ENCODE measurements at places on chromosomes 1 and 21.

- no peak for DNase-seq
These were observed 25.9 kb upstream of the GNPAT start for GRCh38 chr1:231214918-231215680.

DNA sequence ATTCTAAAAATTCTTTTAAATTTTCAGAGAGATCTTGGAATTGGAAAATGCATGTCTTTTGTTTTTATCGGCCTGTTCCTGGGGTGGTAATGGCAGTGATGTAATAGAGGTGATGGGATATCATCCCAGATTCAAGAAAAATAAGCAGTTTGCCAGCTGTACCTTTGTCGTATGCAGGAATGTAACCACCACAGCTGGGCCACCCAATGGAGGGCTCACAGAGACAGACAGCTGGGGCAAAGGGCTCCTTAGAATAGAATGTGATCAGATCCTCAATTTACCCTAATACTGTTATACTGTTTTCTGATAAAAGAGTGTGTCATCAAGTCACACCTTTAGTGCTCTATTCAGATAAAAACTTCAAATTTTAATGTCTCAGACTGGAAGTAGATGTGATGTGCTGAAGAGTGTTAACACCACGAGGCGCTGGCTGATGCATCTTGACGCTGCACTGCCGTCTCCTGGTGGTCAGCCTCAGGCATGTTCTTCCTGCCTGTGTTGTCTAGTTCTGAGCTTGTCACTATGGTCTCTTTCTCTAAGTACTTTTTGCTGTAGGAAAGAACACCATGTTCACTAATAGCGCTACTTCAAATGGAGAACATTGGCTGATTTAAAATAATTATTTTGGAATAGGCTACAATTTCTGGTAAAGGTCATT is 78.8 kb downstream of the C1orf21 start:
- peak; percentile 60 for DNase-seq

- DNase-seq: no peak
These were observed 121.9 kb upstream of the BMP8A start for GRCh38 chr1:39369565-39369964.

- no peak for DNase-seq
These were observed 243.2 kb upstream of the RAB4A start for GRCh38 chr1:229027622-229028182.

DNA sequence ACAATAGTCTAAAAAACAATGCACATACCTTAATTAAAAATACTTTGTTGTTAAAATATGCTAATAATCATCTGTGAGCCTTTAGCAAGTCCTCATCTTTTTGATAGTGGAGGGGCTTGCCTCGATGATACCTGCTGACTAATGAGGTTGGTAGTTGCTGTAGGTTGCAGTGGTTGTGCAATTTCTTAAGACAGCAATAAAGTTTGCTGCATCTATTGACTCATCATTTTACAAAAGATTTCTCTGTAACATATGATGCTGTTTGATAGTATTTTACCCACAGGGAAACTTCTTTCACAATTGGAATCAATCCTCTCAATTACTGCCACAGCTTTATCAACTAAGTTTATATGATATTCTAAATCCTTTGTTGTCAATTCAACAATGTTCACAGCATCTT is 7.6 kb downstream of the C1orf87 start:
- DNase-seq: no peak

DNA sequence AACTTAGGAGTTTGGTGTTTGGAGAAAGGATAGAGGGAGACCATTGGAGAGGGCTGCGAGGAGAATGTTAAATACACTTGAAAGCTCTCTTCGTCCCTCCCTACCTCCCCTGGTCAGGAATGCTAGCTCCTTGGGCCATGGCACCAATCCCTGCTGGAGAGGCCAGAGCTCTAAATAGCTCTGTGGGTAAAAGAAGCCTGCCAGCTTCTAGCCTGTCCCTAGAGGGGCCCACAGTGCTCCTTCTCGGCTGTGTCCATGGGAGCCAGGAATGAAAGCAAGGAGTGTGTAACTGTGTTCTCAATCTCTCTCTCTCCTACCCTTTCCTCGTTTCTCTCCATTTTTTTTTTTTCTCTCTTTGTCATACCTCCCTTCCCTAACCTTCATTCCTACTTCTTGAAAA is at the start of gene CCDC190:
Gene CCDC190 (minus strand): TSS at position 75 of the 400 bp plus-strand sequence. CDS start 1,529 bp downstream, outside the sequence.
- DNase-seq: peak; percentile 29

GRCh38 chr1:4215391-4215790 is 315.3 kb upstream of the C1orf174 start:
- no peak for DNase-seq

DNA sequence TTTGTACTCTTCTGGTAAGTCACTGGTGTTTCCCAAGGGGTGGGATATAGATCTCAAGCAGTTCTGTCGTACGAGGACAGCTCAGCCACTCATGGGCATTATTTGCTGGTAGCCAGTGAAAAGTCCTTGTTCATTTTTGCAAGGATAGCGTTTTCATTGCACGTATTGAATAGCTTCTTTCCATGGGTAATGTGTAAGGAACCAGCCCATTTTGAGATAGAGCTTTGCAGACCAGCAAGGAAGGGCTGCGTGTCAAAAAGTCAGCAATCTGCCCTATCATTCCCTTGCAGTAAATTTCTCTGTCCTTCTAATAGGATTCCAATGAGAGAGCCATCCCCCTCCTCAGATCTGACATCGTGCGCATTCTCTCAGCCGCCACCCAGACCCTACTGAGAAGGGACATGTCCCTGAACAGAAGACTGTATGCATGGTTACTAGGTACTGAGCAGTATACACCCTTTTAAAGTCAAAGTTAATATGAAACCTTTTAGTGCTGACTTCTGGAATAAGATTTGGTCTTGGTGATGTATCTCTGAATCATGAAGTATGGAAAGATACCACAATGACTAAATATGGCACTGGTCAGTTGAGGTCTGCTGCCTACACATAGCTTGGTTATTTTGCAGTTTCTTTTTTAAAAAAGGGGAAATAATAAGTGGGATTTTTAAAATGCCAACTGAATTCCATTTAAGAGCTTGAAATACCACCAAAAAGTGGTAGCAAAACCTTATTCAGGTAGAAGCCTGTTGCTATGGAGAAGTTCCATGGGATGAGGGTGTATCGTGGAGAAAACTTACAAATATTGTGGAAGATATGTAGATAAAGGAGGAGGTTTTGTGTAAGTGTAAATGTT is 55.3 kb downstream of the DOP1B start:
- DNase-seq: no peak

GRCh38 chr1:195236991-195237889 is 1371.0 kb downstream of the KCNT2 start:
- no peak for DNase-seq

DNA sequence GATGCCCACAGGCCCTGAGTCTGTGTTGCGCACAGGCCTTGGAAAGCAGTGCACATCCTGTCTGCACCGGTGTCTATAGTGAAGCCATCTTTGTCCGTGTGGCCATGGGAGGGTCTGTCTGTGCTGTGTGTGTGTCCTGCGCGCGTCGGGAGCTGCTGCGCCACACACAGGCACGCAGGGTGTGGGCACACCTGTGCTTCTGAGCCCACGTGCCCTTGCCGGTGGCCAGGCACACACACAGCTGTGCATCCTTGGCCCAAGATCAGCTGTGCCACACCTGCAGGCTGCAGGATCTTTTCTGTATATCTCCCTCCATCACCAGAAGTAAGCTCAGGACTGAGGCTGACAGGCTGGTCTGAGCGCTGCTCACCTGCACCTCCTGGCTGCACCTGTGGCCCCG is 3.2 kb upstream of the SAMD11 start:
- peak; percentile 28 for DNase-seq

GRCh38 chr1:159826441-159827101 is at the start of gene SLAMF8:
Gene SLAMF8 (plus strand): TSS chr1:159826873. CDS start chr1:159826899, 26 bp downstream.
- DNase-seq: peak; percentile 40

GRCh38 chr1:245155272-245156040 is 671 bp downstream of the KIF26B start:
- no peak for DNase-seq

Measured in heart left ventricle (tissue), 16 donors.